ENCODE measurements at places on chromosomes 16 and 17.

DNA sequence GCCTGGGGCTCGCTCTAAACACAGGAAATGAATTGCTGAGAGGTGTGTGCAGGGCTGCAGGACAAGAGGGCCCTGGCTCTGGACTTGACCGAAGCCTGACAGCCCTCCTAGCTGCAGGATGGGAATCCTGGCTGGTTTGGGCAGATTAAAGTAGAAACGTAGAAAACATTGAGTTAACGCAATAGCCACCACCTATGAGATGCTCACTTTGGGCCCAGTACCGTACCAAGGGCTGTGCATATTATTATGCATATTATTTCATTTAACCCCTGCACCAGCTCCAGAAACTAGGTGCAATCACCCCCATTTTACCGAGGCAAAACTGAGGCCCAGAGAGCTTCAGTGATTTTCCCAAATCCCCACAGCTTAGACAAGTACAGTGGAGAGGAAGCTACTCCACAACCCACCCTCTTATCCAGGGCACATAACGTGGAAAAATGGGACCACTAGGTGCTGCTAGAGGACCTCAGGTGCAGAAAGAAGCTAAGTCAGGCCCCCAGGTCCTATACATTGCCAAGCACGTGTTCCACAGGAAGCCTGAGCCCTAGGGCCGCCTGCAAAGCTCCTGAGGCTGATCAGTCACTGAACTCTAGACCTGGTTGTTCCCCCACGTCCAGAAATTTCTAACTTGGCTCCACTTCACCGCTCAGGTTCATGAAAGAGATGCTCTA lies 79.2 kb downstream of the MYH11 start:
- DNase-seq = peak; percentile 58

DNA sequence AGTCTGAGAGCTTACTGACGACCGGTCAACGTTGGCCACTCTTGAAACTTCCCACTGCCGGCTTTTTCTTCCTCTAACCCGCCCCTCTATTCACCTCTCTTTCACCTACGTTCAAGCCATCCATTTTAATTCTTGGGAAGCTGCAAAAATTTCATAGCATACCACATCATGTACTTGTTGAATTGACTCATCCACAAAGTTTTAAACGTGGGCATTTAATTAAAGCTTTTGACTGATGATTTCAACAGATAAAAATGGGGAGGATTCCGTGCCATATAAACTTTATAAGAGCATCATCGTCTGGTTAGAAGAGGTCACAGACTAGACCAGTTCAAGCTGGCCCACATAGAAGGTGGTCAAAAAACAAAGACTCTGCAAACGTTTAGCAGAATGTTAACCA lies 22.5 kb downstream of the VPS53 start:
- DNase-seq = no peak

DNA sequence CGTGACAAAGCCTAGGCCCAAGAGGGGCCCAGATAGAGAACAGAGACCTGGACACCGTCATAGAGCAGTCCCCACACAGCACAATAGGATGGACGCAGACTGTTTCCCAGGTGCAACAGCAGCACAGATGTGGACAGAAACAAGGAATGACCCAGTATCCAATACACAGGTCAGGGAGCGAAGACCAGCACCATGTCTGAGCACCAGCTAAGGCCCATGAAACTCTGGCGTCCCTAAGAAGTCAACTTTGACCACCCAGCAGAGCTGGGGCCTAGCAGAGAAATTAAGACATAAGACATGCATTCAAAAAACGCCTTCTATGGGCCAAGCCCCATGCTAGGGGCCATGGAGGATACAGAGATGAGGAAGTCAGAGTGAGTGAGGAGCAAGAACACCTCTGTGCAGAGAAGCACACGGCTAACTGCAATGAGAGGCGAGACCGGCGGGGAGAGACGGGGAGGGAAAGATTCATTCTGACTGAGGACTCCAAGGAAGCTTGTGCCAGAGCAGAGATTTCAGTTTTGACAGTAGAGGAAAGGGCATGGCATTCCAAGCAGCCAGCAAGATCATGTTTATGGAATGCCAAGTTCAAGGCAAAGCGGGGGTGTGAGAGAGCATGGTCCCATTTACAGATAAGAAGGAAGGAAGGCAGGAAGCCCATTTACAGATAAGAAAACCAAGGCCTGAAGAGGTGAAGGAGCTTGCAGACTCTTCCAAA lies 50.8 kb downstream of the PITPNM3 start:
- DNase-seq = no peak

GRCh38 chr17:50325906-50326305 lies 20.0 kb upstream of the XYLT2 start:
- DNase-seq = no peak

GRCh38 chr16:23466162-23466885 lies 13.3 kb upstream of the COG7 start:
- DNase-seq = no peak

Data from WTC11 (cell line).